ENCODE measurements at places on chromosomes 12 and 14.

DNA sequence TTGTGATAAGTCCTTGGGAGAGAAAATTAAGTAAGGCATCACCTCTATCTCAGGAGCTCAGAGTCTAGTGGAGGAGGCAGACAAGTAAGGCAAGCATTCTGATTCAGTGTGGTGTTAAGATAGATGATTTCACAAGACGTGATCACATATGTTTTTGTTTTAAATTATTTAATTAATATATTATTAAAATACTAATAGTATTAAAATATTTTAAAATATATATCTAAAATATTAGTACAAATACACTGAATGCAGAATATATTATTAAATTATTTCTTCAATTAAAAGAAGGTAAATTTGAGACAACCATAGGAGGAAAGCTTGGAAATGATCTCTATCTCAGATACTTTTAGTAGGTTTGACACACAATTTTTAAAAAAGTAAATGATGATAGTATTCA, 51.5 kb upstream of the ANO4 start:
- no peak for DNase-seq

GRCh38 chr12:13008741-13009380, 8.8 kb upstream of the HEBP1 start:
- no peak for DNase-seq

GRCh38 chr14:58428118-58428683, 682 bp downstream of the KIAA0586 start:
- DNase-seq = no peak

DNA sequence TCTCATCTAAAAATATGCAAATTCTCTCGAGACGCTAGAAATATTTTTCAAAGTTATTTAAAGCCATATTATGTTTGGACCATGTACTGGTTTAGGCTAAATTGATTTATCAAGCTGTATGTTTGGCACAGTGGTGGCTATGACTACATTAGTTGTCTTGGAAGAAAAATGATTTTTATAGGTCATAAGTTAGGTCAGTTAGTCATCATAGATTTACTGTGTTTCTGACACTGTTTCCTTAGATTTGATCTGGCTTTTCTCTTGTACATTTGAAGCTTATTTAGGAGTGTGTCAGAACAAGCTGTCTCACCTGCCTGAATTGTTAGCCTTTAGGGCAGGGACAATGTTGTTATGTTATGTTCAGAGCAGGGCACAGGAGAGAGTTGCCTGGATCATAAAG, 161.1 kb upstream of the FBXO33 start:
- DNase-seq = no peak

DNA sequence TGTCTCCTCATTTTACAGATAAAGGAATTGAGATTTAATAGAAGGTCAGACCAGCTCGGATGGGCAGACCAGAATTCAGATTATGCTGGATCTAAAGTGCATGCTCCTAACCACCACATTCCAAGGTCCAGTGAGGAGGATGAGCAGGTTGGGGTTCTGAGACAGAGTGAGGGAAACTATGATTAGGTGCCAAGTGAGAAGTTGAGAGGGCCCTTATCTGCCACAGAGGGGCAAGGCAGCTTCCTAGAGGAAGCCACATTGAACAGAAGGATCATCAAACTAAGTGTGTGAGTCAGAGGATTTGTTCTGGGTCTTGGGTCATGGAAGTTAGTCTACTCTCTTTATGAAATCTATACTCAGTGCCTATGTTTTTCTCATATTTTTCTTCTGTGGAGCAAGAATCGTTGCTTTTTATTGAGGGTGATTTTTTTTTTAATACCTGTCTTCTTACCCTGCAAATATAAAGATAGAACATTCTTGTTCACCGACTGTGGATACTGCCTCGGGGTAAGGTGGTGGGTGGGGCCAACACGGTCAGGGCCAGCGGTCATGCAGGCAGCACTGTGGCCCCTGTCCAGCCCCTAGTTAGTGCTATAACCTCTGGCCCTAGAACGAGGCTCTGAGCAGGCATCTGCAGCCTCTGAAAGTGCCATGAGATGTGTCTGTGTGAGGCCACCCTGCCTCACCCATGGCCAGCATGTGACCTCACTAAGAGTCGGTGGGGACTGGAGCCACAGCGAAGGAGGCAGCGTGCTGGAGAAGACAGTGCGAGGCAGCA, 55.6 kb upstream of the PTHLH start:
- DNase-seq = no peak

- DNase-seq = peak; percentile 18
Observed at GRCh38 chr14:103871596-103872480, 24.5 kb upstream of the PPP1R13B start.

GRCh38 chr12:5264006-5264405, 167.9 kb upstream of the NTF3 start:
- no peak for DNase-seq
